ENCODE measurements at places on chromosomes 13 and 19.
A peak's percentile ranks its signal among the peaks of the same experiment; 100 is the strongest.

DNA sequence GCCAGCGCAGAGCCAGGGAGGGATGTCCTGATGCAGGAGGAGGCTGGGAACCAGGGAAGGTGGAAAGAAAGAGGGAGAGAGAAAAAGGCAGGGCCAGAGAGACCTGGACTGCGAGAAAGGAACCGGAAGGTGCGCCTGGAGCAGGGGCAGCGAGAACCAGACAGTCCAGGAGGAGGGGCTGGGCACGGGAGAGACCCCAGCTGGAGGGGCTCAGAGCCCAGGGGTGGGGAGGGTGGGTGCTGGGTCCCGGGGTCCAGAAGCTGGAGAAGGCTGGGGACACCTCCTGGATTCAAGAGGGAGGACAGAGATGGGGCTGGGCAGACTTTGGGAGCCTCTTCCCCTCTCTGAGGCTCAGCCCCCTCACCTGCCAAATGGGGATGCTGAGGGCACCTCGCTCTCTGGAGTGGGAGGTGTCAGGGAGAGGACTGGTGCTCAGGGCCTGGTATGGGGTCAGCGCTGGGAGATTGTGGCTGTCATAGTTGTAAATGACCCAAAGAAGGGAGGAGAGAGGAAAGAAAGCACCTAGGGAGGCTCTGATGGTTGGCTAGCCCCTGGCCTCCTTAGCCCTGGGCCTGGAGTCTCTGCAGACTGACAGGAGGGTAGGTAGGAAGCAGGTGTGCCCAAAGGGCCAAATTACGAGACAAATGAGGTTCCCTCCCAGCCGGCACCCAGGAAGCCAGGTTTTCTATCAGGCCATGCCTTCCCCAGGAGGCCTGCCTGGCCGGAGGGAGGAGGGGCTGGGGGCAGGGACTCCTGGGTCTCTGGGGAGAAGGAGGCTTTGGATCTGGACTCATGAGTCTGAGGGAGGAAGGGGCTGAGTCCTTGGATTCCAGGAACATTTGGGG, 1.3 kb upstream of the SPACA6 start:
- DNase-seq = peak; percentile 84

DNA sequence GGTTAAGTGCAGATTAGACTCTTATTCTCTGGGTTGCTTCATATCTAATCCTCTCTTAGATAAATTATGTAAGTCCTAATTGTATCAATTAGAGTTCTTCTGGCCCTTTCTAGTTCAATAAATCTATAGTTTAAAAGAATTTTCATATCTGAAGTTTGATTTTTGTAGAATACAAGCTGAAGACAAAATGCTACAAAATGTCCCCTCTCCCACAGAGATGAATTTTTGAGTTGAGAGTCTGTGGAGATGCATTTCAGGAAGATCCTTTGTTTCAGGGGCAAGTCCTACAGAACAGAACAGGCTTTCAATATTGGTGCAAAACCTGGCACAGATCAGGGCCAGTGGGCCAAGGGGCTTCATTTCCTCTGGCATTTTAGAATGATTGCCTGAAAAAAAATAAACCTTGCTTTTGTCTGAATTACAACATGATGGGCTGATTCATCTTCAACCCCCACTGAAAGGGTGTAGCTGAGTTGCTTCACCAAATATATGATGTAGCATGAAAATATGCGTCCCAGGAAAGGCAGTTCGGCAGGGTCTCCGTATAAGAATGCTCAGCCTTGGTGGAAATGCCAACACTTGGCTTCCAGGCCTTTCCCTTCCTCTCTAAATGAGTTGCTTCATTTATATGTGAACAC, 6.4 kb upstream of the IPO5 start:
- peak; percentile 91 for DNase-seq

GRCh38 chr19:46068345-46069258, 27.8 kb upstream of the IGFL4 start:
- peak; percentile 74 for DNase-seq

- no peak for DNase-seq
Measured at GRCh38 chr19:15829306-15829698, 13.8 kb upstream of the OR10H1 start.

DNA sequence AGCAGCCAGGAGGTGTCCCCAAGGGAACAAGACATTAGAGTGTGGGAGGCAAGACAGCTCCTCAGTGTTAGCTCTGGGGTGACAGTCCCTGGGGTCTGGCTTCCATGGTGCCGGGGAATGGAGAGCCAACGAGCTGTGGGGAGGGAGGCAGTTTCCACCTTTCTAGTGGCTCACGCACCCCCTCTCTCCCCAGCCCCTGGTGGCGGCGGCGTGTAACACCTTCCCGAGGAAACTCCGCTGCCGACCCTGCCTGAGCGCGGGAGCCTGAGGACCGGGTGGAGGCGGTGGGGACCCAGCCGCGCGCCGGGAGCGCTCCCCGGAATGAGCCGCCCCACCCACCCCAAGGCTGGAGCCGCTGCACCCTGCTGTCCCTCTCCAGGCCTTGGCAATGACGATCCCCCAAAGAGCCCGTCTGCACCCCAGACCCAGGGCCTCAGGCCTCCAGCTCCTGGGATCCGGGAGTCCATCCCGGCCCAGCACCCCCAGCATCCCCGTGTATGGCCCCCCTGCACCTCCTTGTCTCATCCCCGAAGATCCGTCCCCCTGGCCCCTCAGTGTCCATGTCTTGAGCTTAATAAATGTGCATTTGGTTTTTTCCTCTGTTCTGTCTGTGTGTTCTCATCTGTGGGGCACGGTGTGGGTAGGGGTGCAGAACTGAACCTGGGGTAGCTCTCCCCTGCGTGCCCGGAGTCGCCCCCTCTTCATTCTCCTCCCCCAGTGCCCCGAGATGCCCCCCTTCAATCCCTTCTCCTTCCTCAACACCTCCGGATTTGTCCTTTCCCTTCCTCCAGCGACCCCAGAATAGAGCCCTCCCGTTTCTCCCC, 622 bp upstream of the FXYD5 start:
- peak; percentile 90 for DNase-seq

GRCh38 chr19:13920524-13920923, 14.5 kb downstream of the CC2D1A start:
- DNase-seq = peak; percentile 52

DNA sequence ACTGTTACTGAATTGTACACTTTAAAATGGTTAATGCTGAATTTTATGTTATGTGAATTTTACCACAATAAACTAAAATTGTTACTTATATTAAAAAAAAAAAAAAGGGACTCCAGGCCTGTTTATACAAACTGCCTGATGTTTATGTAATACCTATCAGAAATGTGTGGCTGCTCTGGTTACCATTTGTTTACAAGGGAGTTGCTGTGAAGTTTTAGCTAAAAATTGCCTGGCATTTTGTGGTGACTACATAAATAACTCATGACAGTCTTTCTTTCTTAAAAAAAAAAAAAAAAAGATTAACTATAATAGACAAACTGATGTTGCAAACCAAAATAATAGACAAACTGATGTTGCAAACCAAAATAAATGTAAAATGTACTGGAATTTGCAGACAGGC, 71.8 kb downstream of the CDADC1 start:
- DNase-seq = no peak

- no peak for DNase-seq
Measured at GRCh38 chr13:47258384-47258783, 361.5 kb upstream of the HTR2A start.

DNA sequence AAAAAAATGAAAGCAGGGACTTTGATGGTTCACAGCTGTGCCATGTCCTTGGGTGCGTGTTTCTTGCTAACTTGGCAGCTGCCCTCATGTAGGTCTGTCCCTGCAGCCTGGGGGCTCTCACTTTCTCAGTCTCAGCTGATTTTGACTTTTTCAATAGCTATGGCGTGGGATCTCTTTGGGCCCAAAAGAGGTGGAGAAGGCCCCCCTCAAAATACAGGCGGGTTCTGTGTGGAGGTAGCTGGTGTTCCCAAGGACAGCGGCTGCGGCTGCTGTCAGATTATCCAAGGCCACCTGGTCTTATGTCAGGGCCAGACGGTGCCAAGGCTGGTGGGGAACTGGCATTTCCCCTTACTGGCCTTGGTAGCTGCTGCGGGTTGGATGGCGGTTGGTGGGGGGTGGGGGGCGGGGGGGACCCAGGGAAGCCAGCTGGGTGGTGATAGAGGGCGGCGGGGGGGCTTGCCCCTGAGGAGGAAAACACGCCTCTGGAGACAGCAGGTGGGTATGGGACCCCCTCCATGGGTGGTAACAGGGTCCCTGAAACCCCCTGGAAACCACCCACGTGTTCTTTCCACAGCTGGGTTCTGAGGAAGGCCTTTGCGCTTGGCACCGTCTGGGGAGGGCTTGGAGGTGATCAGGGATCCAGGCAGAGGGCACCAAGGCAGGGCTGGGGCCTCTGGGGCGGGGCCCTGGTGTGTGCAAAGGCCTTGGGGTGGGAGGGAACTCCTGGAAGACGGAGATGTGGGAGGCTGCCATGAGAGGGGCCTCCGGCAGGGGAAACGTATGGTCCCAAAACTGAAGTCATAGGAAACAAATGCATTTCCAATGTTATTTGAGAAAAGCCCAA, 4.1 kb downstream of the TIMM13 start:
- peak; percentile 86 for DNase-seq

DNA sequence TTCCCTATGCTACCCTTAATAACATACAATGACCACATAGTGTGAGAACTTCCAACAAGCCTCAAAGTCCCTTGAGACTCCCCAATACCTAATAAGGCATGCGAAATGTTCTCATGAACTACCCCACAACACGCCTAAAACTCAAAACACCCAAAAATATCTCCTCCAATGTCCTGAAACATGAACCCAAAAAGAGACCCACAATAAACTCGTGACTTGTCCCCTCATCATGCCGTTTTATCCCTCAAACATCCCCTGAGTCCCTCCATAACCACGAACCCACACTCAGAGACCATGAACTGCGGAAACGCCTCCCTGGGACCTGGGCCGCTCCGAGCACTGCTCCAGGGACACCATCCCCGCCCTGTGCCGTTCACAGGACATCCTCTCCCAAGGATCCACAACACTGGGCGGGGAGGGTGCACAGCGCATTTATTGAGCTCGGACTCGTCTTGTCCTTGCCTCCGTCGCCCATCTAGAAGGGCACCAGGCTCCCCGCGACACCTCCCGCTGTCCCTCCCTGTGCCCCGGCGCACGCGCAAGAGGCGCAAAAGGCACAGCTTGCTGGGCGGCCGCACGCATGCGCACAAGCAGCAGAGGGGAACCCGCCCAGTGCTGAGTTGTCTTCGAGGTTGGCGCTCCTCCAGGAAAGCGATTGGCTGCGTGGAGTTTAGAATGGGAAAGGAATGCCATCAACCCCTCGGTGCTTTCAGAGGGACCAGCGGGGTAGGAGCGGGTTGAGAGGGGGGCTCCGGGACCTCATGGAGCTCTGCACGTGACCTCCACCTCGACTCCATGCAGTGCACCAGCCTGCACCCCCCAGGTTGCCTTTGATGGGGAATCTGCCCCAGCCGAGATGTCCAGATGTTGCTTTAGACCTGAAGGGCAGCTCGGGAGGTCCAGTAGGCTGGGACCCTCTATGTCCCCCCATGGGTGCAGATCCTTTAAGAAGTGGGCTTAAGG, 8.8 kb downstream of the FXYD3 start:
- DNase-seq = peak; percentile 100

GRCh38 chr19:51224163-51224641, 678 bp upstream of the CD33 start:
- no peak for DNase-seq

GRCh38 chr19:27993619-27994570, 1219.1 kb downstream of the UQCRFS1 start:
- no peak for DNase-seq

DNA sequence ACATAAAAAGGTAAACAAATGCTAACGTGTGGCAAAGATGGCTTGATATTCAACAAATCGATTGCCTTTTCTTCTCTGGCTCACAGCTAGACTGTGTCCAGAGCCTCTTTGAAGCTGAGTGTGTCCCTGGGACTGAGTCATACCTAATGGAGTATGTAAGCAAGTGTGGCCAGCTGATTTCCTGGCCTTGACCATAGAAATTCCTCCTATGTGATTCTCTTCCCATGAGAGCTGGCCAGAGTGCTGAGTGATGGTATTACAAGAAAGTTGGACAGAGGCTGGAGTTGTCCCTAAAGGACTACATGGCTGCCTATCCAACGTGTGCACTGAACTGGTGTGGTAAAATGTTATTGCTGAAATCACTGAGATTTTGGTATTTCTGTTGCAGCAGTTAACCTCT, 320.1 kb upstream of the SLC10A2 start:
- DNase-seq = no peak

DNA sequence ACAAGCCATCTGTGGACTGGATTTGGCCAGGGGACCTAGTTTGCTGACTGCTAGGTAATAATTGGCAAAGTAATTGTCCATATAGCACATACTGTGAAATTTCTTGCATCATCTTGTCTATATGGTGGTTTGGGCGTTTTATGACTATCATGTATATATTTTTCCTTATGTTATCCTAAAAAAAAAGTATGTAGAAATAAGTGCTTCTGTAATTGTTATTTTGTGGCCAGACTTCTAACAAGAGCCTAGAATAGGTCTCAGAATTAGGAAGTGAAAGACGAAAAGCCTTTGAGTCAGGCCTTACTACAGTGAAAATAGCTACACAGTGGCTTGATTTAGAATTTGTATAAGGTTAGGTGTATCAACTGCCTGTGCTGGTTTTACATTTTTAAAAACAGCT, 4.2 kb downstream of the FNDC3A start:
- DNase-seq = no peak

GRCh38 chr13:75978818-75979217, 342.7 kb downstream of the LMO7 start:
- no peak for DNase-seq

DNA sequence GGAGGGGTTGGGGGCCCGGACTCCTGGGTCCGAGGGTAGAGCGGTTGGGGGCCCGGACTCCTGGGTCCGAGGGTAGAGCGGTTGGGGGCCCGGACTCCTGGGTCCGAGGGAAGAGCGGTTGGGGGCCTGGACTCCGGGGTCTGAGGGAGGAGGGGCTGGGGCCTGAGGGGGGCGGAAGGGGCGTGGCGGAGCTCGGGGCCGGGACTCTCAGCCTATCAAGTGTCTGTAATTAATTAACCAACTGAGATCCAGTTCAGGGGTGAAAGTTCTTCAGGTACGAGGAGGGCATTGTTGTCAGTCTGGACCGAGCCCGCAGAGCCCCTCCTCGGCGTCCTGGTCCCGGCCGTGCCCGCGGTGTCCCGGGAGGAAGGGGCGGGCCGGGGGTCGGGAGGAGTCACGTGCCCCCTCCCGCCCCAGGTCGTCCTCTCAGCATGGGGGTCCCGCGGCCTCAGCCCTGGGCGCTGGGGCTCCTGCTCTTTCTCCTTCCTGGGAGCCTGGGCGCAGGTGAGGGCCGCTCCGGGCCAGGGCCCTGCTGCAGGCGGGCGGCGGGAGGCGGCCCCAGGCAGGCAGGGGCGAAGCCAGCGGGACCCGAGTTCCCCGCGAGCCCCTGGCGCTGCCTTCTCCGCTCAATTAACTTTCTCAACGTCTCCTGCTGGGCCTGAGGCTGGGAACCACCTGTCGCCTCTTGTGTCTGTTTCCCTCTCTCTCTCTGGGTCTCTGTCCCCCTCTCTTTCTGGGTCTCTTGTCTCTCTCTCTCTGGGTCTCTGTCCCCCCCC, 697 bp downstream of the FCGRT start:
- DNase-seq = peak; percentile 92

GRCh38 chr13:114143806-114144605, 11.6 kb upstream of the RASA3 start:
- peak; percentile 66 for DNase-seq

- no peak for DNase-seq
Measured at GRCh38 chr13:112204346-112205327, 137.7 kb downstream of the SOX1 start.

- DNase-seq = peak; percentile 93
Measured at GRCh38 chr19:13843104-13843921, 33.6 kb upstream of the NANOS3 start.
